ENCODE measurements at places on chromosomes 11 and 22. TPM values are rescaled to one million over a fixed set of nuclear protein-coding genes. Genes with fewer than 3 reads are reported as not detected.

The ANO3 gene
- 0.32 TPM for total RNA-seq

The GAL gene
- 1.5 TPM for total RNA-seq

The TMPRSS13 gene
- total RNA-seq: not detected

The RFPL2 gene
- total RNA-seq: not detected

The CCDC34 gene
- 3.9 TPM for total RNA-seq

The ST14 gene
- not detected for total RNA-seq

DNA sequence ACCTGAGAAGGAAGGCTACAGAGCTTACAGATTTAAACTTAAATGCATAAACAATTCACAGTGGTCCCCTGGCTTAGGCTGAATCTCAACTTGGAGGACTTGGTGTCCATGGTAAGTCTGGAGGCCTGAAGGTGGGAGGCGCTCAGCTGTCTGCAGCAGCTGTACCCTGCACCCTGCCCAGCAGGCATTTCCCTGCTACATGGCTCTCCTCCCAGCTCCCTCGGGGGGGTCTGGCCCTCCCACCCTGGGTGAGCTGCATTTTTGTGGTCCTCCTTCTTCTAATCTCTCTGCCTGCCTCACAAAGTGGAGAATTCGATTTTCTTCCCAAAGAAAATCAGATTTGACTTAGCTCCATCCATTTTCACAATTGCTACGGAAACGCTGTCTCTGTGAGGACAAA is 273.2 kb downstream of the KIRREL3 start:
- no peaks in the 10 kb centered on the region for H3K36me3 ChIP-seq
- no peaks in the 10 kb centered on the region for H3K27me3 ChIP-seq
- H3K4me3 ChIP-seq: no peak overlapping the region
- peaks cover 9% of the 10 kb centered on the region for H3K4me1 ChIP-seq

DNA sequence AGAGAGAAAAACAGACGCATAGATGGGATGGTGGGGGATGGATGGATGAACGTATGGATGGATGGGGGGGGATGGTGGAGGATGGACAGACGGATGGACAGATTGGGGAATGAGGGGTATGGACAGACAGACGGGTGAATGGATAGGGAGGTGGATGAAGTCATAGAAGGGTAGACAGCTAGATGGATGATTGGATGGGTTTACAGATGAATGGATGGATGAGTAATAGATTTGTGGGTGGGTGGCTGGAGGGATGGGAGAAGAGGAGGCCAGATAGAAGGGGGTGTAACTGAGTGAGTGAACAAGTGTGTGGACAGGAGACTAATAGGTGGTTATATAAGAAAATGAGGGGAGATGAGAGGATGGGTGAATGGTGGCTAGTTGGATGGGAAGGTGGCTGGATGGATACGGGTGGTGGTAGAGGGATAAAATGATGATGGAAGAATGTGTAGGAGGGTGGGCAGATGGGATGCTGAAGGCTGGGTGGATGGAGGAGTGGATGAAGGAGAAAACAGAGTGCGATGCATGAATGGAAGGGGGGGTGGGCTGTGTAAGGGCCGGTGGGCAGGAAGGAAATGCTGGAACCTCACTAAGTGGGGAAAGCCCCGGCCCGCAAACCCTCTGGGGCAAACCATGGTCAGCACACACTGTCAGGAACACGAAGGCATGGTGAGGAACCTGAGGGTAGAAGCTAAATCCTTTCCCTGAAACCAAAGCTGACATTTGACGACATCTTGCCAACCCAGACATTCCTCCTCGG is 21.6 kb downstream of the ARVCF start:
- H3K4me3 ChIP-seq: no peak overlapping the region
- H3K4me1 ChIP-seq: no peaks in the 10 kb centered on the region
- H3K36me3 ChIP-seq: no peaks in the 10 kb centered on the region

DNA sequence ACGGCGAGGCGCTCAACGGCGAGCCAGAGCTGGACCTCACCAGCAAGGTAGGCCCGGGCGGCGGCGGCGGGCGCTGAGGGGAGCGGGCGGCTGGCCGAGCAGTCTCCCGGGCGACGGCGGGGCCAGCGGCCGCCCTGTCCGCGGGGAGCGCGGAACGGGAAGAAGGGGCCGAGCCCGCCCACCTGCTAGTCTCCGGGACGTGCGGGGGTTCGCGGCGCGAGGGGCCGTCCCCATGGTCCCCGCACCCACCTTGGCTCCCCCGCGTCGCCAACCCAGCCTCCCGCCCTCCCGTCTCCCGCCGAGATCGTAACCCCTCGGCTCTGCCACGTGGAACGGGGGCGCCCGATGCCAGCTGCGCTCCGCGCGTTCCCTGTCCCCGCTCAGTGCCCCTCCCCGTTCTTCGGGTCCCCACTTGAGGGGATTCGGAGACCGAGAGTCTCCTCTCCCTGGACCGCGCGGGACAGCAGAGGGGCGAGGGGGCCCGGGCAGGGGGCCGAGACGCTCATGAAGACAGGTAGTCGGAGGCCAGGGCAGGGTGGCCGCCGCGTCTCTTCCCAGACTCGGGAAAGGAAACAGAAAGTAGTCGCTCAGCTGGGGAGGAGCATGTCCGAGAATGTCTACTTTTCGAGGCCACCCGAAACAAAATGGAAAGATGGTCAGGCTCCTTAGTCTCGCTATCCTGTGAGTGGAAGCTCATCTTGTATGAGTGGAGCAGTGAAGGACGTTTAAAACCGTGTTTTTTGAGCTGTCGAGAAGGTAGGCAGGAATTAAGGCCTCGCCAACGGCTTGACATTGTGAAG is 557 bp downstream of the GTPBP1 start:
- peak overlapping the region; percentile 88 for H3K27ac ChIP-seq
- peak overlapping the region; percentile 88 for H3K4me3 ChIP-seq
- peak; percentile 71 for DNase-seq
- H3K36me3 ChIP-seq: no peaks in the 10 kb centered on the region
- H3K27me3 ChIP-seq: no peaks in the 10 kb centered on the region

DNA sequence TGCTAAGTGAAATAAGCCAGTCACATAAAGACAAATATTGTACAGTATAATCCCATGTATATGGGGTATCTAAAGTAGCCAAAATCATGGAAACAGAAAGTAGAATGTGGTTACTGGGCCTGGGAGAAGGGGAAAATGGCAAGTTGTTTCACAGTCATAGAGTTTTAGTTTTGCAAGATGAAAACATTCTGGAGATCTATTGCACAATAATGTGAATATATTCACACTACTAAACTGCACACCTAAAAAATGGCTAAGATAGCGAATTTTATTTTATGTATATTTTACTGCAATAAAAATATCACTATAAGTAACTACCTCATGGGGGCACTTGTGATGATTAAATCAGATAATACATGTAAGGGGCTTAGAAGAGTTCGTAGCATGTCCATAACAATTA is 72.0 kb upstream of the ARHGAP32 start:
- DNase-seq: no peak
- H3K4me3 ChIP-seq: no peak overlapping the region
- H3K27me3 ChIP-seq: no peaks in the 10 kb centered on the region
- H3K27ac ChIP-seq: no peak overlapping the region
- no peaks in the 10 kb centered on the region for H3K36me3 ChIP-seq
- no peaks in the 10 kb centered on the region for H3K4me1 ChIP-seq

GRCh38 chr11:37465221-37465620 is 867.2 kb upstream of the RAG2 start:
- H3K27ac ChIP-seq: no peak overlapping the region
- H3K4me3 ChIP-seq: no peak overlapping the region
- no peaks in the 10 kb centered on the region for H3K4me1 ChIP-seq
- no peak for DNase-seq

- no peaks in the 10 kb centered on the region for H3K36me3 ChIP-seq
- H3K27ac ChIP-seq: no peak overlapping the region
- H3K27me3 ChIP-seq: peaks cover 77% of the 10 kb centered on the region
- H3K4me1 ChIP-seq: no peaks in the 10 kb centered on the region
- DNase-seq: no peak
These were observed 4.4 kb downstream of the ALX4 start for GRCh38 chr11:44305470-44306051.

DNA sequence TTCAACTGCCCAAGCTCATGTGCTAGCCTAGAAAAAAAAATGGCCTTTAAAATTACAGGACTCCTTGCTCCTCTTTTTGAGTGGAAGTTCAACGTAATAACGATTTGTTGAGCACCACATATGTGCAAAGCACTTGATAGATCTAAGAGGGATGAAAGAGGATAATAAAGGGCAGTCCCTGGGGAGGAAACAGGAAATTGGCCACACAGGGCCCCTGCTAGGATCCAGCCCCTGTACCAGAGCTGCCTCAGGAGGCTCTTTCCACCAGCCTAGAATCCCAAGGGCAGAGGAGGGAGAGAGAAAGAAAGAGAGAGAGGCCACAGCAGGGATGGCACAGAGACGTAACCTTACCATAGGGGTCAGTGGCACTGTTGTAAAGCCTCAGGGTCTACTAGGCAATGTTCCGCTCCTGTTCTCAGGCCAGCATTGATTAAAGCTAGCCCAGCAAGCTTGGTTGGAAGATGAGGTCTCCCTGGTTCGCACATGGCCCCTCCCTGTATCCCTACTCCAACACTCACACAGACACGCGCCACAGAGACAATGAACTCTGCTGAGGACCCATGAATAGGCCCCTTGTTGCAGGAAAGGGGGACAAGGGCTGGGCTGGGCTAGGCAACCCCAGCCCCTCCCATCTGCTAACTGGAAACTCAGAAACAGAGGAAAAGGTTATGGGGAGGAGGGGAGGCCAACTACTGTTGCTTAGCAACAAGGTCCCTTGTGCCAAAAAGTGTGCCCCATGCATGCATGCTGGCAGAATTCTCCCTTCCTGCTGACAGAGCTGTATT is at the start of gene TMPRSS5:
Gene TMPRSS5, minus strand, starts transcription at position 438 of the 785 bp plus-strand sequence. Its CDS starts 84 bp downstream, at position 354.
- no peaks in the 10 kb centered on the region for H3K27me3 ChIP-seq
- no peak within 1 kb of the TSS for H3K27ac ChIP-seq
- H3K4me3 ChIP-seq: no peak within 1 kb of the TSS

GRCh38 chr22:50704510-50705218 is 32.0 kb downstream of the SHANK3 start:
- no peak overlapping the region for H3K27ac ChIP-seq
- H3K27me3 ChIP-seq: no peaks in the 10 kb centered on the region
- no peak for DNase-seq
- no peaks in the 10 kb centered on the region for H3K36me3 ChIP-seq

- H3K4me1 ChIP-seq: peaks cover 12% of the 10 kb centered on the region
- no peak overlapping the region for H3K27ac ChIP-seq
- no peaks in the 10 kb centered on the region for H3K36me3 ChIP-seq
- no peaks in the 10 kb centered on the region for H3K27me3 ChIP-seq
These were observed 353.9 kb upstream of the DDI1 start for GRCh38 chr11:103682318-103683184.

- H3K36me3 ChIP-seq: no peaks in the 10 kb centered on the region
- no peaks in the 10 kb centered on the region for H3K4me1 ChIP-seq
- no peak overlapping the region for H3K27ac ChIP-seq
- DNase-seq: no peak
- H3K4me3 ChIP-seq: no peak overlapping the region
These were observed 4.4 kb downstream of the PKNOX2 start for GRCh38 chr11:125168918-125169456.

All from GM23248 (cell line).